ENCODE measurements at places on chromosomes 2 and 18.

GRCh38 chr2:1141079-1141478 is 190.4 kb downstream of the SNTG2 start:
- no peak for DNase-seq

DNA sequence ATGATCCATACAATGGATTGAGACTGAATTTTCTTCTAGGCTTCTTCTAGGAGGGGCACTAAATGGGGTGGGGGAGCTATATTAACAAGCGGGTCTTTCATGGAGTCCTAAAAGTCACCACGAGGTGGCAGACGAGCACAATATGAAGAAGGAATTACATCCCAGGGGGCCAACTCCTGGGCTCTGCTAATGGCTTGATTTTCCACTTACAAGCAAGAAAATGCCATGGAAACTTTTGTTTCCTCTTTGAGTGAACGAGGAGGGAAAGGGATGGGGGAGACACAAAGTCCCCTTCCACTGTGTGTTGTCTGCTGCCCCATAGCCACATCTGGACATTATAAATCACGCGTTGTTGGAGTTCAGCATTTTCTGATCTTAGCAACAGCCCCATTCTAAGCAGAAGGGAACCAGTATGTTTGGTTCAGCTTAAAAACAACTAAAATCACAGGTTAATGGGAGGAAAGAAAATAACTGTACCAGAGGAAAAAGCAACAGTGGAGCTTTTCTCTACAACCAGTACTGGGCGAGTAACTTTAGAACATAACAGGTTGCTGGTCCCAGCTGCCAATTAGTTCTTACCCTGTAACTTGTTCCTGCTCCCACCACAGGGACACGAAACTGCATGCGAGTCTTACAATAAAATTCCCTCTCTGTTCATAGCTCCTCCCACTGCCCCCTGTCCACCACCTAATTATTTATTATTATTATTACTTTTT is 285.0 kb upstream of the PARD3B start:
- no peak for DNase-seq

- DNase-seq = no peak
Observed at GRCh38 chr2:127092306-127092705, 14.6 kb downstream of the BIN1 start.

GRCh38 chr2:232854082-232854481 is 16.0 kb upstream of the SNORC start:
- DNase-seq = no peak

GRCh38 chr2:221389904-221390303 is 182.2 kb downstream of the EPHA4 start:
- no peak for DNase-seq

GRCh38 chr18:58452454-58453166 is 176.3 kb downstream of the ALPK2 start:
- no peak for DNase-seq

GRCh38 chr18:10804126-10804525 is 278.3 kb downstream of the NAPG start:
- DNase-seq = no peak

DNA sequence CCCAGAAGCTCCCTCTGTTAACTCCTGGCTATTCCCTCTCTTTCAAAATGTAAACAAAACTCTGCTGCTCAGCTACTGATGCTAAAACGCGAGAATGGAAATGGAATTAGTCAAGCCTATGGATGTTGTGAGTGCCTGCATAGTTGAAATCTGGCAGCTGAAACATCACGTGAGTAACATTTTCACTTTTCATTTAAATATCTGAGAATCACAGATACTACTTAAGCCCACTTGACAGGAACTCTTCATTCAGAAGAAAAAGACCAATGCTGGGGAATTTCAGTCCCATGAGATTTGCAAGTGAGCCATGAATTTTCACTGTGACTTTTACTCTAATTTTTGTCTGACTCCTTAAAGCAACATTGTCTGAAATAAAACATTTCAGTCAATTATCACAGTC is 215.3 kb upstream of the SESTD1 start:
- DNase-seq = no peak

DNA sequence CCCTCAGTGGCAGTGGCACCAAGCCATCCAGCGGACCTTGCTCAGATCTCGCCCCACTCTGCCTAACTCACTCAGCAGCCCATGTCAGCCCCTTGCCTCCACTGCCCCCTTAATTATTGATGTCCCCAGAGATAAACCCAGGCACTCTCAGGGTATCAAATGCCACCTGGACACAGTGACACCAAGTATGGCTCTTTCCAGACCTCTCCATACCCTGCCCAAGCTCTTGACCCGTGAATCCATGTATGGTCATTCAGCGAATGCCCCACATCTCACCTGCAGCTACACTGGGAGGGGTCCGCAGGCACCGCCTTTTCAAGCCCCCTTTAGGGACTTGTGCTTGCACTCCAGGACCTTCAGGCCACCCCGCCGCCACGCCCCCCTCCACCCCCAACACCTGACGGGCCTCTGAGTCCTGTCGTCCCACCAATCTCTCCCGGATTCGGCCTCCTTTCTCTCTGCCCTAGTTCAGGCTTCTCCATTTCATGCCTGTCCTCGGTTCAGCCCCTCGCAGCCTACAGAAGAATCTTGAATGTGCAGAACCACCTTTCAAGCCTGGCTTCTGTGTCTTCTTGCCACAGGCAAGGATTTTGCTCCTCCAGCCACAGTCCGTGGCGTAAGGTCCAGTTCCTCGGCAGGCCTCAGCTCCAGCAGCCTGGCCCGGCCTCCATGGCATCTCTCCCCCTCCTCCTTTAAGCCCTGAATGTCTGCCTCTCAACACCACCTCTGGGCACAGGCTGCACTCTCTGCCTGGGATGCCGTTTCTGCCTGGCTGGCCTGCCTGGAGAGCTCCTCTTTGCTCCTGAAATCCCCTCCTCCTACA is 54.1 kb upstream of the ODC1 start:
- DNase-seq = no peak

DNA sequence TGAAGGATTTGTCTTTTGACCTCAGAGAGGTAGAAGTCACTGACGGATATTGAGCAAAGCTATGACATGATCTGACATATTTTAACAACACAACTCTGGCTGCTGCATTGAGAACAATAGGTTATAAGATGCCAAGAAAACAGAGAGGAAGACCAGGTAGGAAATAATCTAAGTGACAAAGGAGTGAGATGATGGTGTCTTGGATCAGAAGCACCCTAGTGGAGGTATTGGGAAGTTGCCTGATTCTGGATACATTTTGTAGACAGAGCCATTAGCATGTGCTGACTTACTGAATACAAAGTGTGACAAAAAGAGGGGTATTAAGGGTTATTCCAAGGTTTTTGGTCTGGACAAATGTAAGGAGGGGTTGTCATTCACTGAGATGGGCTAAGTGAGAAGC is 1438.1 kb downstream of the DPP10 start:
- DNase-seq = no peak

DNA sequence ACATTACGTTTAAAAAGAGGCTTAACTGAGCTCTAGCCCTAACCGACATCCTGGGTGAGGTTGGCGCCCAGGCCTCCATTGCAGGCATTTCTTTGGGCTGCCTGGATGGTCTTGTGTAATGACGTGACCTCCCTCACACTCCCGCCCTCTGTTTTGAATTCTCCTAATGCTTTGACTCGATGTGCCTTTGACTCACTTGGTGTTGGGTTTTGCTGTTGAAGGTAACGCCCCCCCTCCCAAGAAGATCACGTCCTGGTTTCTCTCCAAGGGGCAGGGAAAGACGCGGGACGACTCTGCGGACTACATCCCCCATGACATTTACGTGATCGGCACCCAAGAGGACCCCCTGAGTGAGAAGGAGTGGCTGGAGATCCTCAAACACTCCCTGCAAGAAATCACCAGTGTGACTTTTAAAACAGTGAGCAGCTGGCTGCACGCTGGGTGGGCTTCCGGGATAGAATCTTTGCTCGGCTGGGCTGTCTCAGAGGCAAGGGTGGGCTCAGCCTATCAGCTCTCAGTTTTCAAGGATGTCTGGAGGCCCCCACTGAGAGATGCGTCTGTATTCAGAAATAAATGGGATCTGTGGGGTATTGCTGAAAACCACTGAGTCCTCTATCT is 87.9 kb upstream of the ATG16L1 start:
- DNase-seq = no peak

- DNase-seq = no peak
Observed at GRCh38 chr2:218214116-218214515, 2.9 kb upstream of the ARPC2 start.

DNA sequence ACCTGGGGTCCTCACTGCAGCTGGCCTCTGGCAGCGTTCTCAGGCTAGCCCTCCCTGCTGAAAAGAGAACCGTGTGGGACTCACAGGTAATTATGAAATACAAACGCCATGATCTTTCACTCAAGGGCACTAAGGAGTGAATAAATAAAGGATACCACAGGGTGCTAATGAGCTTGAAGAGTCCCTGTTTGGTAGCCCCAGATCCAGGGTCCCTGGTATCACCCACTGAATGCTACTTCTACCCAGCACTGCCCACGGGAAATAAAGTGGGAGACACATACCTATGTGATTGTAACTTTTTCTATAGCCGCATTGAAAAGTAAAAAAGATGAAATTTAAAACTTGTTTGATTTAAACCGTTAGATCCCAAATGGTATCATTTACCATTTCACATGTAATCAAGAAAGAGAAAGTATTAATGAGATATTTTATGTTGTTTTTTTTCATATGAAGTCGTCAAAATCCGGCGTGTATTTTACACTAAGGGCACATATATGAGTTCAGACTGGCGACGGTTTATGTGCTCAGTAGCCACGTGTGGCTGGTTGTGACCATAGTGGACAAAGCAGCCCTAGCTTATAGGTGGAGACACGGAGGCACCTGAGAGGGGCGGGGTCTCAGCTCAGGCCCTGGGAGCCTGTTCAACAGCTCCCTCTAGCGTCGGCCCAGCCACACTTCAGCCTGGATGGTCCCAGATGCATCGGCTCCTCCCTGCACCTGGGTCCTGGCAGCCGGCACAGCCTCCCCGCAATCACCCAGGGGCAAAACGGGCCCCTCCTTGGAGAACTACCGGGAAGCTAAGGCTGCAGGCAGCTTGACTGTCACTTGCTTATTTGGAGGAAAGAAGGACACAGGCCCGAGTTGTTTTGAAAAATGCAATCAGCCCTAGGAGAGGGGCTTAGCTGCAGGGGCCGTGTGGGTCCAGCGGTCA is 39.2 kb downstream of the ODC1 start:
- peak; percentile 71 for DNase-seq

- DNase-seq = no peak
Observed at GRCh38 chr2:42045352-42045751, 2.5 kb upstream of the PKDCC start.

GRCh38 chr2:85001595-85001994 is 30.6 kb downstream of the KCMF1 start:
- DNase-seq = no peak

DNA sequence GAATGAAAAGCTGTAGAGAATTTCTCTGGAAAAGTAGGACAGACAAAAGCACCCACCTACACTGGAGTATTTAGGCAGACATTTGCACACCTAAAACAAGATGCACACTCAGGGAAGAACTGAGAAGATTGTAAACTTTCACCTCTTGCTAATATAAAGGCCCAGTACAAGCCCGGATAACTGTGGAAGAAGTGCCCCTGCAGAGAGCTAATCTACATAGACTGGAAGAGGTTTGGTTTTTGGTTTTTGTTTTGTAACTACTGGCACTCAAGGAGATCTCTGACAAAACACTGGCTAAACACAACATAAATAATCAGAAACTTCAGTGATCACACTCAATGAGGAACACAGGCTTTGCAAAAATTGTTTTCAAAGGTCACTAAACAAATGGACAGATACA is 782.2 kb upstream of the SLC8A1 start:
- DNase-seq = no peak

DNA sequence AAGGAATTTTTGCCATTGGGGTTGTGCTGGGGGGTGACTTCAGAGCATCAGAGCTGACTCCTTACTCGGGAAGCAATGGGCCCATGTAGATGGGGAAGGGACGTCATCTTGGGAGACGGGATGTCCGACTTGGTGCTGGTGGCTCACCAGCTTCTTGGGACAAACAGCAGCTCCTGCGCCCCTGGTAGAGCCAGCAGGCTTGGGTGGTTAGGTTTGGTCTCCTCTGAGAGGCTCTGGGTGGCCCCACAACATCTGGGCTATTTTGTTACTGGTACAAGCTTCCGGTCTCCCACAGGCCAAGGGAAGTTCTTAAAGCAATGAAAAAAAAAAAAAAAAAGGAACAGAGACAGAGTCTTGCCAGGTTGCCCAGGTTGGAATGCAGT is 1.8 kb downstream of the NGEF start:
- DNase-seq = no peak

- DNase-seq = no peak
Observed at GRCh38 chr18:23512641-23513040, 9.3 kb downstream of the RMC1 start.

GRCh38 chr2:216670266-216671080 is 24.9 kb downstream of the IGFBP5 start:
- DNase-seq = no peak

GRCh38 chr2:23482607-23483006 is 97.6 kb downstream of the KLHL29 start:
- DNase-seq = no peak

DNA sequence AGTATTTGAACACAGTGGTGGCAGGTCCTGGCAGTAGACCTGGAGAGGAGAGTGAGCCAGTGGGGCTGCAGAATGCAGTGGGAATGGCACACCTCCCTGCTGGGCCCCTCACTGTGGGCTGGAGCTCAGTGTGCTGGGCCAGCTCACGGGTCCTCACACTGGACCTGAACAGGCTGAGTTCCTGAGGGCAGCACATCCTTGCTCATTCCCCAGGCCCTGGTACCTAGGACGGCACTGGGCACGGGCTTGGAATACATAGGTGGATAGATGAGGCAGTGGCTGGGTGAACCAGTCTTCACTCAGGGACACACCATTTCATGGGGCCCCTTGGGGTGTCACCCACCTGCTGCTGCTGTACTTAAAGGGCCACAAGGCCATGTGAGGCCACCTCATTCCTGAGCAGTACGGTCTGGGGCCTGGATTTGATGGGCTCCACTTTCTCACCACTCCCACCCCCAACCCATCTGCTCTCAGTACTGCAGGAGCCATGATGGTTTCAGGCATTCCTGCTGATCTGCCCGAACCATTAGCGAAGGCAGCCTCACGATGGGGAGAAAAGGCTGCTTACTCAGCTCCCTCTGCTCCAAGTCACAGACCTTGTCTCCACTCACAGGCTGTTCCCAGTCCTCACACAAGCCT is 4.2 kb downstream of the TMEM177 start:
- no peak for DNase-seq

GRCh38 chr2:195360242-195360641 is 296.8 kb upstream of the SLC39A10 start:
- no peak for DNase-seq

DNA sequence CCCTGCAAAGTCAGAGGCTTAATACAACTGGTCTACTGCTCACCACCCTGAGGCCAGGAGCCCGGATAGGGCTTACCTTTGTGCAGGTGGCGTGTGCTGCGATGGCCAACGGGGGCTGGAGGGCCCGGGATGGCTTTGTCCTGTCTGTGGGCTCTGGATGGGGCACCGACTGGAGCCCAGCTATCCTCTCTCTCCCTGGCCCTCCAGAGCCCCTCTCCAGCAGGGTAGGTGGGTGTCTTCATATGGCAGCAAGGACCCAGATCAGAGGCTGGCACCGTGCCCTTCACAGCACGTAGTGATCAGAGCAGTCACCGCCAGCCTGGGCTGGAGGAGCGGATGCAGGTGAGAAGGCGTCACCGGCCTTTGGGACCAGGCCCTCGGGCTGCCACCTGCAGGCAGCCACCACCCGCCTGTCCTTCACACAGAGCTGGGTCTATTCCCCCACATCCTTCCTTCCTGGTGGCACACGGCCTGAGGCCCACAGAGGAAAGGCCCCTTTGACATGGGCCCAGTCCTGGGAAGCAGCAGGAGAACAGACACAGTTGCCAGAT is 232.1 kb downstream of the EIPR1 start:
- no peak for DNase-seq

GRCh38 chr2:15498554-15498953 is 62.6 kb downstream of the NBAS start:
- DNase-seq = no peak

Measured in GM12878 (cell line).